CD8-positive, alpha-beta memory T cell (primary cell): ENCODE measurements at places on chromosomes 7 and 10. TPM values are rescaled to one million over a fixed set of nuclear protein-coding genes. Genes with fewer than 3 reads are reported as not detected.

CALHM1 gene
- not detected for total RNA-seq

CUBN gene
- total RNA-seq: 0.73 TPM

PILRA gene
- 1.9 TPM for total RNA-seq

DNA sequence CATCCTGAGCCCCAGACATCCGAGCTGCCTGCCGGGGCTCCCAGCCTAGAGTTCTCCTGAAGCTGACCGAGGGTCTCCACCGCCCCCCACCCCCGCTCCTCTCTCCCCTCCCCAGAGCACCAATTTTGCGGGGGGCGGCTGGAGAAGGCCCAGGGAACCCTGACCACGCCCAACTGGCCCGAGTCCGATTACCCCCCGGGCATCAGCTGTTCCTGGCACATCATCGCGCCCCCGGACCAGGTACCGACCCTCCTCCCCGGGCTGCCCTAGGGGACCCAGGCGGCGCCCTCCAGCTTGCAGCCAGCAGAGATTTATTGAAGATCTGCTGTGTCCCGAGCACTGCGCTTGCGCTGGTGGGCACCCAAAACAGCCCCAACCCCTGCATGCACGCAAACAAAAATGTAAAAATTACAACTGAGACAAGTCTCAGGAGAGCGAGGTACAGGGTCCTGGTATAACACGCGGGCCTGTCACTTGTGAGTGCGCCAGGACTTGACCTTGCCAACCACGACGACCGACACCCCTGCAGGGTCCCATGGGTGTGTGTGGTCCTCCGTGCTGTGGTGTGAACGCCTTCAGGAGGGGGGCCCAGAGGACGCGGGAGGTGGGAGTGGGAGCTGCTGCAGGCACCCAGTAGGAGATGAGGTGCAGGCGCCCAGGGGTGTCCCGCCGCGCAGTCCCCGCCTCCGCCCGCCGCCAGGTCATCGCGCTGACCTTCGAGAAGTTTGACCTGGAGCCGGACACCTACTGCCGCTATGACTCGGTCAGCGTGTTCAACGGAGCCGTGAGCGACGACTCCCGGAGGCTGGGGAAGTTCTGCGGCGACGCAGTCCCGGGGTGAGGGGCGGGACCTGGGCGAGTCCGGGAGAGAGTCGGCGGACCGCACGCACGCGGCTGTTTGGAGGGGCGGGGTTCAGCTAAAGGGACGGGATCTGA, 3.1 kb downstream of the PCOLCE start:
- H3K27ac ChIP-seq: peak overlapping the region; percentile 47
- DNase-seq: peak; percentile 24
- H3K36me3 ChIP-seq: no peaks in the 10 kb centered on the region
- peak overlapping the region; percentile 38 for H3K4me3 ChIP-seq
- peaks cover 18% of the 10 kb centered on the region for H3K4me1 ChIP-seq
- H3K27me3 ChIP-seq: no peaks in the 10 kb centered on the region

ACTR1A gene
- total RNA-seq: 80.4 TPM

RARRES2 gene
- not detected for total RNA-seq

GRCh38 chr10:75208181-75208580, 2.4 kb upstream of the VDAC2 start:
- no peak overlapping the region for H3K4me3 ChIP-seq
- H3K27ac ChIP-seq: peak overlapping the region; percentile 18
- no peaks in the 10 kb centered on the region for H3K27me3 ChIP-seq
- H3K36me3 ChIP-seq: peaks cover 8% of the 10 kb centered on the region
- H3K4me1 ChIP-seq: peaks cover 25% of the 10 kb centered on the region

DNA sequence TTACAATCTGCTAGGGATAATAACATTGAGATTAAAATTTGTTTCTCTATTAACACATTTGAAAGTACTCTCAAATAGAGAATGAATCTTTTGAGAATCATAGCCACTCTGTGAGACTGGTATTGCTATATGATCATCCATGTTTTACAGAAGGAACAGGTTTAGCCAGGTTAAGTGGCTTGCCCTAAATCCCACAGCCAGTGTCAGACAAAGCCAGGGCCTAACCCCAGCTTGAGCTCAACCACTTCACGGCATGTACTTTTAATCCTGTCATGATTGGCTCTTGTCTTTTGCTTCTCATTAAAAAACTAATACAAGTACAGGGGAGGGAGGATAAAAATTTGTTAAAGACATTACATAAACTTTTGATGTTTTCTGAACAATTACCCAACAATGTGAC, 3.8 kb upstream of the ZNRF2 start:
- DNase-seq: no peak
- H3K4me1 ChIP-seq: peaks cover 4% of the 10 kb centered on the region
- H3K27ac ChIP-seq: no peak overlapping the region
- H3K4me3 ChIP-seq: no peak overlapping the region

PRKAR1B gene
- total RNA-seq: 32.4 TPM

EGR2 gene
- total RNA-seq: 87.8 TPM

DNA sequence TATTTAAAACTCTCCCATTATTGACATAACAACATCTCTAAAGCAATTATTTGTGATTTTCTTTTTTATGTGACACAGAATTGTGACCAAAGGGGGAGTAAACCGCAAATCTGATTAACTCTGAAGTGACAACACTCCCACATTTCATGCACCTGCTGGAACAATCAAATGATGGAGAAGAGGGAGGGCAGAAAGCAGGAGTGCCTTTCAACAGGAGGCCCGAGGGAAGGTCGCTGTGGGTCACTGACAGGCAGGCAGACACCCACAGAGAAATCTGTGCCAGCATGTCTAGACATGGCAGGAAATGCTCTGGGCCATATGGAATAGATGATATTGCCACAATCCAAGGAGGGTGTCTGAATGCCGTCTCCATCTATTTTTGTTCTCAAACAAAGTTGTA, 247.3 kb downstream of the DOCK4 start:
- H3K27ac ChIP-seq: no peak overlapping the region
- no peaks in the 10 kb centered on the region for H3K27me3 ChIP-seq
- no peak overlapping the region for H3K4me3 ChIP-seq
- H3K36me3 ChIP-seq: no peaks in the 10 kb centered on the region

- no peak overlapping the region for H3K27ac ChIP-seq
- peaks cover 13% of the 10 kb centered on the region for H3K4me1 ChIP-seq
- no peak overlapping the region for H3K4me3 ChIP-seq
Observed at GRCh38 chr10:124416733-124417132, 2.0 kb downstream of the OAT start.

DNA sequence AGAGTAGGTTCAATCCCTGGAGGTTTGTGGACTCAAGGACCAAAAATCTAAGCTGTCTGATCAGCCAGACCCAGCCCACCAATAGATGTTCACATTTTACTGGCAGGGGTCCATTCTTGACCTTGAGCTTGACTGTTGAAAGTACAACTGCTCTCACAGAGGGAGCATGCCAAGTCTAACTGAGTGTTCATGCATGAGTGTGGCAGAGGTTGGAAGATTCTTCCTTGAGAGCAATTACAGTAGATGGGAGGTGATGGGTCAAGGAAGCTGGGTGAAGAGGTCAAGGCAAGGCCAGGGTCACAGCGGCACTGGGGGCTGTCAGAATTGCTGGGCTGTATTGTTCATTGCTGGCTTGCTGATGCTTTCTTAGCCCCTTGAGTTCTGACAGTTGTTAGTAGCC, 202.8 kb upstream of the SVIL start:
- H3K36me3 ChIP-seq: no peaks in the 10 kb centered on the region
- H3K4me3 ChIP-seq: no peak overlapping the region
- no peak for DNase-seq
- no peaks in the 10 kb centered on the region for H3K4me1 ChIP-seq

ZNF485 gene
- total RNA-seq: 5.5 TPM

RELN gene
- not detected for total RNA-seq

- H3K4me1 ChIP-seq: peaks cover 50% of the 10 kb centered on the region
- DNase-seq: no peak
- H3K27ac ChIP-seq: no peak overlapping the region
- H3K36me3 ChIP-seq: peaks cover 26% of the 10 kb centered on the region
- no peaks in the 10 kb centered on the region for H3K27me3 ChIP-seq
Observed at GRCh38 chr10:100508691-100509150, 10.9 kb downstream of the SEC31B start.

CDK14 gene
- 0.20 TPM for total RNA-seq

DNA sequence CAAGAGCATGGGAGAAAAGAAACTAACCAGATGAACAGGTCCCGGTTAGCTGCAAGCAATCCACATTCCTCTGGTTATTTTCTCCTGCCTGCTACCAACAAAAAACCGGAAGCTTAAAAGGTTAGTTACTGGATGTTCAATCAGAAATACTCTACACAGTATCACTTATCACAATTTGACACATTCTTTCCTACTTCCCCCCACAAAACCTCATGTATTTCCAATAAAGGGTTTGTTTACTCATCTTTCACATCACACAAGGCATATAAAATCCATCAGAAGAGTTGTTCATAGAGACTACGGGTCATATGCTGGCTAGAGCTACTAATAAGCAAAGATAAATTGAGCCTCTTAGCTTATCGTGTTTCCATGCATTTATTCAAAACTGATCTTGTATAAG, 4.8 kb downstream of the SLC25A28 start:
- peaks cover 17% of the 10 kb centered on the region for H3K36me3 ChIP-seq
- no peak overlapping the region for H3K27ac ChIP-seq
- no peak for DNase-seq
- peaks cover 20% of the 10 kb centered on the region for H3K4me1 ChIP-seq

- H3K27me3 ChIP-seq: peaks cover 7% of the 10 kb centered on the region
- H3K36me3 ChIP-seq: no peaks in the 10 kb centered on the region
- H3K27ac ChIP-seq: no peak overlapping the region
- no peak for DNase-seq
Observed at GRCh38 chr10:100479037-100479436, 16.2 kb downstream of the WNT8B start.

DNA sequence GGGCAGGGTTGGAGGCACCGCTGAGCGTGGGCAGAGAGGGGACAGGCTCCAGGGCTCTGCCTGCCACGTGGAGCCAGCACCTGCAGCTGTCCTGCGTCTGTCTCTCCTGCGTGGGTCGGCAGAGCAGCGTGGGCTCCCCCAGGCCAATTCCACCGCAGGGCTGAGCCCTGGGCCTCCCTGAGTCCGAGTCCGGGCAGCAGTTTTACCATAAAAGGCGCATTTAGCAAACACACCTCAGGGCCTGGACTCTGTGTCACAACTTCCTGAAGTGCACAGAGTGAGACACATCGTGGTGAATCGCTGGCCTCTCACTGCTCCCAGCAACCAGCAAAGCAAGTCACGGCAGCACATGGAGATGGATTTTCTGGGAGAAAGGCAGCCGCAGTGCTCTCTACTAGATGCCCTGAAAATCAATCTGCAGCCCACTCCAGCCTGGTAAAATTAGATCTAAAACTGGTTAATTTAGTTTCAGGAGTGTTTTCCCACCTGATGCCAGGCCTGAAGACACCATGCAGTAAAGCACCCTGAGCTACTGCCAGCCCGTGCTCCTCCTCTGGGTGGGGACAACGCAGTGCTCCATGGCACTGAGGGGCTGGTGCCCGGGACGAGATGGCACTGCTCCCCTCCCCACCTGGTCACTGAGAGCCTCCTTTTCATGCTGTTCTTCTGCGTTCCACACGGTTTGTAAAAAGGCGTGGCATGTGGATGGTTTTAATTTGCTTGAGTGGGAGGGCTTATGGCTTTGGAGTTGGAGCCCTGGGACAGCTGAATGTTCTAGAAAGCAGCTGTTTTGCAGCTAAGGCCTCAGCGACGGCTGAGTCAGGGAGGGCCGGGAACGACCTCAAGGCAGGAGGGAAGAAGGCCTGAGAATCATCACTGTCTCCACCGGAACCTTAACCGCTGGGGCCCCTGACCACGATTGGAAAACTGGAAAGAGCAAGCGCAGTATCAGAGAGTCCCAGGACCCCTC, 336.9 kb downstream of the ADARB2 start:
- no peaks in the 10 kb centered on the region for H3K4me1 ChIP-seq
- DNase-seq: no peak
- H3K27ac ChIP-seq: no peak overlapping the region
- H3K36me3 ChIP-seq: no peaks in the 10 kb centered on the region

- peak; percentile 68 for DNase-seq
- H3K27me3 ChIP-seq: no peaks in the 10 kb centered on the region
- peak overlapping the region; percentile 35 for H3K27ac ChIP-seq
- no peak overlapping the region for H3K4me3 ChIP-seq
- peaks cover 58% of the 10 kb centered on the region for H3K4me1 ChIP-seq
Observed at GRCh38 chr7:48084727-48085432, 4.2 kb upstream of the UPP1 start.

LIPK gene
- not detected for total RNA-seq

DNA sequence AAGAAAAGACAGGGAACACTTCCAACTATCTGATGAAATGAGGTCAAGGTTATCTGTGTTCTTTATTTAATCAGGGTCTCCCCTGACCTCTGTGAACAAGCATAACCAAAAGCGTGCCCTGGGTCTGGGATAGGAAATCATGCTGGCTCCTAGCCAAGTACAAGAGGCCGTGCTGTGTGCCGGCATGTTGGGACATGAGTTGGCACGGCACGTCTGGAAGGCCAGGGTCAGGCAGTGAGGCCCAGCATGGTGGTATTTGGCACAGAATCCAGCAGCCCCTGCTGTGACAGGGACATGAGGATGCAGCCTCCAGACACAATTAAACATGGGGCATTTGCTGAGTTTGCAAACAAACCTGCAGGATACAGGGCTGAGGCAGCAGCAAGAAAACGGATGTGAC, 320.4 kb downstream of the PLXNA4 start:
- H3K27me3 ChIP-seq: peaks cover 4% of the 10 kb centered on the region
- H3K27ac ChIP-seq: no peak overlapping the region
- no peak overlapping the region for H3K4me3 ChIP-seq
- no peaks in the 10 kb centered on the region for H3K4me1 ChIP-seq

CFAP58 gene
- 0.07 TPM for total RNA-seq

CADPS2 gene
- total RNA-seq: not detected

AASS gene
- total RNA-seq: 1.6 TPM

NKX1-2 gene
- total RNA-seq: not detected

GRCh38 chr7:117077658-117078057, 124.4 kb downstream of the ST7 start:
- H3K4me3 ChIP-seq: no peak overlapping the region
- DNase-seq: no peak
- no peaks in the 10 kb centered on the region for H3K36me3 ChIP-seq
- H3K4me1 ChIP-seq: no peaks in the 10 kb centered on the region
- H3K27ac ChIP-seq: no peak overlapping the region
- no peaks in the 10 kb centered on the region for H3K27me3 ChIP-seq

GRCh38 chr7:37665352-37666022, 18.1 kb upstream of the GPR141 start:
- no peaks in the 10 kb centered on the region for H3K36me3 ChIP-seq
- DNase-seq: no peak
- no peaks in the 10 kb centered on the region for H3K27me3 ChIP-seq
- no peak overlapping the region for H3K4me3 ChIP-seq

GRCh38 chr7:23093111-23093510, 12.5 kb upstream of the KLHL7 start:
- no peaks in the 10 kb centered on the region for H3K36me3 ChIP-seq
- DNase-seq: no peak
- H3K27ac ChIP-seq: no peak overlapping the region
- no peaks in the 10 kb centered on the region for H3K4me1 ChIP-seq
- no peak overlapping the region for H3K4me3 ChIP-seq
- H3K27me3 ChIP-seq: no peaks in the 10 kb centered on the region

BMPR1A gene
- 21.9 TPM for total RNA-seq

- no peaks in the 10 kb centered on the region for H3K27me3 ChIP-seq
- H3K4me1 ChIP-seq: no peaks in the 10 kb centered on the region
- no peak for DNase-seq
- no peak overlapping the region for H3K4me3 ChIP-seq
- no peak overlapping the region for H3K27ac ChIP-seq
- H3K36me3 ChIP-seq: no peaks in the 10 kb centered on the region
Observed at GRCh38 chr10:91444211-91445182, 34.4 kb downstream of the HECTD2 start.
